Kidney glomerular epithelial cell (primary cell): ENCODE measurements at places on chromosomes 11 and 22.

- DNase-seq, result no peak
Observed at GRCh38 chr22:32589007-32589406, 114.4 kb downstream of the FBXO7 start.

- DNase-seq, result no peak
Observed at GRCh38 chr22:38221908-38222796, 20.4 kb downstream of the MAFF start.

GRCh38 chr11:134512571-134513538 is 100.8 kb upstream of the B3GAT1 start:
- no peak for DNase-seq

DNA sequence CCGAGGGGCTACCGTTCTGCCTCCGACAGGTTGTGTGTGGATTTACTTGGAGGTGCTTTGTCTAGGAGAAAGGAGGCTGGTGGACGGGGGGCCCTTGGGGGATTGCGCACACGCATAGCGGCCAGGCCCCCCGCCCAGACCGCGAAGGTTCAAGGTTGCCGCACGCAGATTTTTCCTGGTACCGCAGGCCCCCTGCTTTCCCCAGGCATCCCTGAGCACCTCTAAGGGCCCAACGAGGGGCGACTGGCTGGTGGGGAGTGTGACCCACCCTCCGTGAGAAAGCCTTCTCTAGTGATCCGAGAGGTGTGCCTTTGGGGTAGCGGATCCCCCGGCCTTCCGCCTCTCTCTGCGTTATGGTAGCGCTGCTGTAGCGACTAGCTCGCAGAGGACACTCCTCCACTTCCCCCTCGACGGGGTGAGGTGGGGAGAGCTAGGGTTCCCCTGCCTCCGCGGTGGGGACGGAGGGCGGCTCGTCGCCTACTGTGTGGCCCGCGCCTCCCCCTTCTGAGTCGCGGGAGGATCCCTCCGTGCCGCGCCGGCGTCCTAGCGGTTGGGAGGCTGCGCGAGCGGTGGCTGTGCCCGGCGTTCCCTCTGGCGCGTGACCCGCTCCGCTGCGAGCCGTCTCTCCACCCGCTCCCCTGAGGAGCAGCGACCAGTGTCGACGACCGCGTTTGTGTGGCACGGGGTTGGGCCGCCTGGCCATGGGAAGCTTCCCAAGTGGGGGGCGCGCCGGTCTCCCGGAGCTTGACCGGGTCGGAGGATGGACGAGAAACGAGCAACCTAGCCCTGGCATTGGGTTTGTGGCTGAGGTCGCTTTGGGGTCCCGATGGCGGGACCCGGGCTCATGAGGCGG is 3900.0 kb upstream of the OR11H1 start:
- no peak for DNase-seq
